Spleen (tissue), 13 donors: ENCODE measurements at places on chromosomes 16 and 17.
A peak's percentile ranks its signal among the peaks of the same experiment; 100 is the strongest.

DNA sequence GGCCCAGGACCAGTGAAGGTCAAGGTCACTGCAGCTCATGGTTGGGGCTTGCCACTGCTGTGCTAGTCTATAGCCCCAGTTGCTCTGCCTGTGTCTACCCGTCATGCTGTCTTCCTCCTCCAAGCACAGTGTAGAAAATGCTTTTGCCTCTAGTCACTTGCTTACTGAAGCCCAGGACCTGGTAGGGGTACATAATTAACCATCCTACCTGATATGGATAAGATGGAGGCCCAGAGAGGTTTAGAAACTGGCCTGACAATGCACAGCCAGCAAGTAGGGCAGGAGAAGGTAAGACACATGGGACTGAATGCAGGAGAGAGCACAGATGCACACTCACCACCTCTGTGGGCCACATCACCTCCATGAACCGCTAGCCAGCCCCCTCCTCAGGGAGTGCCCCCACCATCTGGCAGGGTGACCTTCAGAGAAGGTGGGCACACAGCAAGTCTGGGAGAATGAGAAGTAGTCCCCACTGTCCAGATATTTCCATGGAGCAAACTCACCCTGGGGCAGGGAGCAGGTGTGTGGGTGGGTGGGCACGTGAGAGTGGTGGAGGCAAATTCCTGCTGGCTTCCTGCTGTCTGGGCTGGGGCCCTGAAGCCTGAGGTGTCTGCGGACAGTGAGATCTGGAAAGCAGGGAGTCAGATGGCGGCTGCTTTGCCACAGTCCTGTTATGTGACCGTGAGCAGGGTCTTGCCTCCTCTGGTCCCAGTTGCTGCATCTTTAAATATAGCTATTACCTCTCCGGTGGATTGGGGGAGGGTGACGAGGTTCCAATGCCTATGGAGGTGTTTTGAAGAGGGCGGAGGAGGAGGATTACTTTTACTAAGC, 1.0 kb downstream of the CX3CL1 start:
- no peak for DNase-seq

DNA sequence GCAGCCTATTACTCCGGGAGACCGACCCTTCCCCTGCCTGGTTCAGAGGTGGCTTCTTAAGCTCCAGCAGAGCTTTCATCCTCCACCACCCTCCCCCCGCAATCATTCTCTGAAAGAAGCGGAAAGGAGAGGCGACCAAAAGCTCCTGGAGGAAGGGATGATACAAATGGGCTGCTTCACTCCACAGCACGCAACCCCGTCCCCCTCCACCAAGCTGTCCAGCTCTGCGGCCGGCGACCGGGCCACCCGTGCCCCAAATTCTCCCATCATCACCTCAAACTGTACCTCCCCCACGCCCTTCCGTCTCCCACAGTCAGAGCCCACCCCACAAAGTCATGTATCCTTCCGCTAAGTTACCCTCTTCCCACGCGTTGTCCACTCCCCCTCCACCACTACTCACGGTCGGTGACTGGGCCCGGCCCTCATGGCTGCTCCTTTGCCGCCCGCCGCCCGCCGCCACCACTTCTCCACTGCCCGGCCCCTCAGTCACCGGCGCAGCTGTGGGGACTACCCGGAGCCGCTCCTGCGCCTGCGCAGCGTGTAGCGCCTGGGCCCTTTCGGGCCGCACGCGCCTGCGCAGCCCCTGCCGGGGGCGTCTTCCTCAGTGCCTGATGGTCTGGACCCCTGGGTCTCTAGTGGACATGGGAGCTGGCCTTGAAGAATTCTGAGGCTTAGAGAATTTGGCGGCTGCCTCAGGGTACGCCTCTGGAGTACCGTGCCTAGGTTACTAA, at the start of gene FAM222B:
TSS of gene FAM222B (minus strand) at position 509 of the 731 bp plus-strand sequence. CDS start 76,123 bp downstream, outside the sequence.
- DNase-seq = peak; percentile 96

DNA sequence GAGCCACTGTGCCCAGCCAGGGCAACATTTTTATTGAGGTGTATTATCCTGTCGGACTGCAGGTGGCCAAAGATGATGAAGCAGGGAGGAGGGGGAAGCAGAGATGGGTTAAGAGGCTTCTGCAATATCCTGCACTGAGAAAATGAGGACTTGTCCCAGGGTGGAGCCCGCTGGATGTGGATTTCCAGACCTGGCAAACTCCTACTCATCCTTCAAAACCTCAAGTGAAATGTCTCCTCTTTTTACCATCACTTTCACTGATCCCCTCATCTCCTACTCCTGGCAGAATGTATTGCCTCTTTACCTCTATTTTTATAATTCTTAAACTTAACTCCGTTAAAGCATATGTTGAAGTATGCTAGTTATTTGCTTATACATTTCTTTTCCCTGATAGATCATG, 60.9 kb downstream of the MGAT5B start:
- DNase-seq = no peak

GRCh38 chr16:66844342-66845079, at the start of gene CA7:
CA7 (plus strand) TSS chr16:66844414; CDS start chr16:66844488, 74 bp downstream.
- no peak for DNase-seq

DNA sequence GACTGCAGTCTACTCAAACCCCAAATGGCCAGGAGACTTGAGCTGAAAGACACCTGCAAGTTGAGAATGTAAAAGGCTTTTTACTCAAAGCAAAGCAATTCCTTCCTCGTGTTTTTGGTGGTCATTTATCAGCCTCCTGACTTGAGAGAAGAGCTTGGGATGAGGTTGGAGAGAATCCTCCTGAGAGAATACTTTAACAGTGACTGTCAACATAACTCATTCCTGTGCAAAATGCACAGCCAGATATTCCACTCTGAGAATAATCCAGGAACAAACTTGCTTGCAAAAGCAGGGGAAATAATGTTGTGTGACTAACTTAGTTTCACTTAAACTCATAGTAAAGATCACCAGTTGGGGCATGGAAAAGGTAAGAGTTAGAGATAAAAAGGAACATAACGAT, 53.4 kb downstream of the SNTB2 start:
- DNase-seq = no peak

- DNase-seq = no peak
Observed at GRCh38 chr16:87729266-87729954, 36.4 kb downstream of the KLHDC4 start.

DNA sequence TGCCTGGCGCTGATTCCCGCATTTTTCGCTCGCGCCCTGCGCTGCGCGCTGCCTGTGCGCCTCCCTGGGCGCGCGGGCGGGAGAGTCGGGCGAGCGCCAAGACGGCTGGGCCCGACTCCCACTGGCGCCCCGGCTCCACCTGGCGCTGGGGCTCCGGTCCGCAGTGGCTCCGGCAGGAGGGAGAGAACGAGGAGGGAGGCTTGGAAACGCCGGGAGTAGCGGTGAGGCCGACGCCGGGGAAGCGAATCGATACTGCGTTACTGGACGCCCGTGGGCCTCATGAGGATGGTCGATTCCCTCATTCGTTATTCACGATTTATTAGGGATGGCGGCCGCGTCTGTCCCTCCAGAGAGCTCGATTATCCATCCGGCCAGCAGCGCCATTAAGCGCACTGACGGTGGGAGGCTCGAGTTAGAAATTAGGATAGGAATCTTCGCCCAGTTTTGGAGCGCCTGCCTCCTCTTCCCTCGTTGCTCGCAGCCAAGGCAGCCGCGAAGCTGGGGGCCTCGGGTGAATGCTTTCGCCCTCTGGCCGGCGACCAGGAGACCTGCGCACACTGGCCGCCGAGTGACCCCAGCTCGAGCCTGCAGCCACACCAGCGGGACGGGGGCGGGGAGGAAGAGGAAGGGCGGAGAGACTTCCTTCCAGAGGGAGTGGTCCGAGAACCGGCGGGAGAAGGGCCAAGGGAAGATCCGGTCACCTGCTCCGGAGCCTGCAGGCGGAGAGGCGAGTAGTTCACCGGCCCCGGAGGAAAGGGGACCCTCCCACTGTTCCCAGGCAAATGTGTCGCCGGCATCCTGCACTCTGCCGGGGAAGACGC, 1.3 kb upstream of the PCGF2 start:
- peak; percentile 91 for DNase-seq

- no peak for DNase-seq
Observed at GRCh38 chr17:63827801-63828221, 348 bp upstream of the FTSJ3 start.

DNA sequence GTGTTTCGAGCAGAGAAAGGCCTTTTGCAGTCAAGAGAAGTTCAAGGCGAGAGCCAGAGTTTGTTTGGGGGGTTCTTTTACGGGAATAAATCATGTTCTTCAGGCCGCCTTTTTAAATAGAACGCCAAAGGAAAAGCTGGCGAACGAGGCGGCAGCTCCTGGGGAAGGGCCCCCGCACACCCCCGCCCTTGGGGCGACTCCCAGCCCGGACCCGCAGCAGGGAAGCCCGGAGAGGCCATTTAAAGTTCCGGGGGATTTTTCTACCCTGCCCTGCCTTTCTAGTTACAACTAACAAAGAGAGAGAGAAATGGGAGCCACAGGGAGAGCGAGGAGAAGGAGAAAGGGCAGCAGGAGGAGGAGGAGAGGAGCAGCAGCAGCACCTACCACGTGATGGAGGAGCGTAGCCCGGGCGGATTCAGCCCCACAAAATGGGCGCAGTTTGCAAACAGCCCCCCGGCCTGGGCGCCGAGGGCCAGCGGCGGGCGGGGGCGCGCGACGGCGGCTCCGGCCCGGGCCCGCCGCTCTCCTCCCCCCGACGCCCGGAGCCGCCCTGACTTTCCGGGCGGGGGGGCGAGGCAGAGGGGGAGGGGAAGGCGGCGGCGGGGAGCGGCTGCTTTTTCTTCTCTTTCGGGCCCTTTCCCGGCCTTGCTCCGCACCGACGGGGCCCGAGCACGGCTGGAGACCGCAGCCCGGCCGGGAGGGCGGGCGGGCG, 634 bp downstream of the KANSL1 start:
- DNase-seq = peak; percentile 93

- DNase-seq = no peak
Observed at GRCh38 chr16:84813141-84813934, 6.4 kb upstream of the CRISPLD2 start.

GRCh38 chr17:47267354-47267828, 13.8 kb downstream of the ITGB3 start:
- no peak for DNase-seq

- no peak for DNase-seq
Observed at GRCh38 chr17:16439811-16440351, 24.5 kb downstream of the TRPV2 start.

DNA sequence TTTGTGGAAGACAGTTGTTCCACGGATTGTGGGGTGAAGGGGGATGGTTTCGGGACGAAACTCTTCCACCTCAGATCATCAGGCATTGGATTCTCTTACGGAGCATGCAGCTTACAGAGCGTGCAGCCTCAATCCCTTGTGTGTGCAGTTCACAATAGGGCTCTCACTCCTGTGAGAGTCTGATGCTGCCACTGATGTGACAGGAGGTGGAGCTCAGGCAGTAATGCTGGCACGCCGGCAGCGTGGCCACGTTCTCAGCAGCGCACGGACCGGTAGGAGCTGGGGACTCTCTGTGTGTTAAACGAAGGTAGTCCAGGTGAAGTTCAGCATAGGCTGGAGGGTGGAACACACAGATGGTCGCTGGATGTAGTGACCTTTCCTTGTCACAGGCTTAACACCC, 37.8 kb downstream of the SEC14L1 start:
- DNase-seq = no peak

GRCh38 chr16:67430504-67430976, 381 bp upstream of the HSD11B2 start:
- no peak for DNase-seq

GRCh38 chr16:88569614-88569984, 604 bp upstream of the ZC3H18 start:
- DNase-seq = peak; percentile 91

DNA sequence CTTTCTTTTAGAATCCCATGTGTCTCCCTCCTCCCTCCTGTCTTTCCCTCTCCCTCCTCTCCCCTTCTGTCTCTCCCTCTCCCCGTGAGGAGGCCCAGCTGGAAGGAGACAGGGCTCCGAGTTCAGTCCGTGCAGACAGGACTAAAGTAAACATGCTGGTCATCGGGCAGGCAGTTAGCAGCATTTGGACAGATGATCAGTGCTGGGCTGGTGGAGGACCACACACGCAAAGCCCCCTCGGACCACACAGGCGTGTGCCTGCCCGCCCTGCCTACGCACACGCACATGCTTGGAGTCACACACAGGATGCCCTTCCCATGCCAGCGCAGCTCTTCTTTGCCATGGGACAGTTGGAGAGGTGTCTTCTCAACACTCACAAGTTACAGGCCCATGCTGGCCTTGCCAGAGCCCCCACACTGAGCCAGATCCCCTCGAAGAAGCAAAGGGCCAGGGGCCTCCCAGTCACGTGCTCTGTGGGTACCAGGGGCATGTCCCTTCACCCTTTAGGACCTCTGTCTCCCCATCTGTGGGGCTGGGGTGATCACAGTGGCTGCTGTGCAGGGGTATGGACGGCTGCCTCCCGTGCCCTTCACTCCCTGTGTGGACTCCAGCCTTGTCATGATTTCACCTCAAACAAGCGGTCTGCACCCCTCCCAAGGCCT, 215.7 kb upstream of the FOXF1 start:
- no peak for DNase-seq

DNA sequence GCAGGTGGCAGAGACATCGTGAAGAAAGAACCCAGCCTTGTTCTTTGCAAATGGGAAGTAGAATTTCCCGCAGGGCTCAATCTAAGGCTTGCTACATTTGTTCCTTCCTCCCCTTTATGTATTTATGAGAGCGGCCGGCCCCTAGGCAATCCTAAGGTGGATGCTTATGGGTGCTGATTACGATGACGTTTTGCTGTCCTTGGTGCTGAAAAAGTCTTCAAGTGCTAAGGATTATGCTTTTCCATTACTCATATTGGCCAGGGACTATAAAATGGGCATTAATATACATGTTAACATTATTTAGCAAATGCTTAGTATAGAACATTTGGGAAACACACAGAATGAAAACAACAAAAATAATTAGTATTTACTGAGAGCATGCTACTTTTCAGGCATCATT, 313.3 kb upstream of the XYLT1 start:
- no peak for DNase-seq

GRCh38 chr16:75495076-75495674, at the start of gene CHST6:
CHST6 (minus strand) TSS chr16:75495441; CDS start chr16:75479828, 15,613 bp downstream.
- peak; percentile 78 for DNase-seq

- DNase-seq = no peak
Observed at GRCh38 chr17:4340914-4341615, 25.4 kb downstream of the UBE2G1 start.

- no peak for DNase-seq
Observed at GRCh38 chr17:35210741-35211140, 16.5 kb upstream of the SLC35G3 start.

DNA sequence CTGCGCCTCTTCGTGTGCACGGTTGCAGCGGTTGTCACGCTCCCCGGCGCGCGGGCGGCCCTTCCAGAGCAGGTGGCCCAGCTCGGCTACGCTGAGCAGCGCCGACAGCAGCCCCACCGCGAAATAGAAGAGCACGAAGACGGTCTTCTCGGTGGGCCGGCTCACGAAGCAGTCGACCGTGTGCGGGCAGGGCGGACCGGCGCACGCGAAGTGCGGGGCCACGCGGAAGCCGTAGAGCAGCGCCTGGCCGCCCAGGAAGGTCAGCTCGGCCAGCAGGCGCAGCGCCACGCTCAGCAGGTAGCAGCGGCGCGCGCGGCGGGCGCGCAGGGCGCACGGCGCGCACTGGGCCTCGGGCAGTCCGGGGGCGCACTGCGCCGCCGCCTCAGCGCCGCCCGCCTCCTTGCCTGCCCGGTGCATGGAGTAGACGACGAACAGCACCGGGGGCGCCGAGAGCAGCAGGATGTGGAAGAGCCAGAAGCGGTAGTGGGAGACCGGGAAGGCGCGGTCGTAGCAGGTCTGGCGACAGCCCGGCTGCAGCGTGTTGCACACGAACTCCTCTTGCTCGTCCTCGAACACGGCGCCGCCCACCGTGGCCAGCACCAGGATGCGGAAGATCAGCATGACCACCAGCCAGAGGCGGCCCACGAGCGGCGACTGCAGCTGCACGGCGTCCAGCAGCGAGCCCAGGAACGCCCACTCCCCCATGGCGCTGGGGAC, 1.3 kb downstream of the GJD3 start:
- DNase-seq = peak; percentile 84
